ENCODE measurements at places on chromosomes 16 and 17. TPM values are rescaled to one million over a fixed set of nuclear protein-coding genes. Genes with fewer than 3 reads are reported as not detected.

The ARL4D gene
- total RNA-seq: 100 TPM

The NUPR1 gene
- total RNA-seq: not detected

The KRTAP2-2 gene
- not detected for total RNA-seq

The GPR142 gene
- total RNA-seq: 20.7 TPM

The CPHXL2 gene
- not detected for total RNA-seq

The GUCY2D gene
- total RNA-seq: not detected

The CBFA2T3 gene
- total RNA-seq: 126 TPM

The LMF1 gene
- 17.4 TPM for total RNA-seq

The RRAD gene
- 1.1 TPM for total RNA-seq

The ABCA6 gene
- 1.6 TPM for total RNA-seq

The KRT9 gene
- not detected for total RNA-seq

The RDM1 gene
- total RNA-seq: not detected

The TMEM88 gene
- total RNA-seq: 23.7 TPM

The BBS2 gene
- total RNA-seq: 40.7 TPM

The QPRT gene
- total RNA-seq: 34.7 TPM

The CIBAR2 gene
- not detected for total RNA-seq

The OTOP2 gene
- not detected for total RNA-seq

The NGFR gene
- total RNA-seq: 131 TPM

The SAMD14 gene
- total RNA-seq: 95.0 TPM

The FOXN1 gene
- total RNA-seq: not detected

The SLC47A2 gene
- total RNA-seq: not detected

The NUTF2 gene
- 196 TPM for total RNA-seq

The CDH8 gene
- 5.5 TPM for total RNA-seq

The DHX58 gene
- total RNA-seq: 0.42 TPM

The LHX1 gene
- 2.6 TPM for total RNA-seq

The KRTAP9-4 gene
- total RNA-seq: not detected

The CETP gene
- not detected for total RNA-seq

The CCP110 gene
- total RNA-seq: 19.7 TPM

The GLG1 gene
- total RNA-seq: 143 TPM

The TMEM100 gene
- total RNA-seq: 1.4 TPM

The ZFHX3 gene
- total RNA-seq: 6.8 TPM

The KCNG4 gene
- total RNA-seq: not detected

The SNAI3 gene
- total RNA-seq: not detected

The LRRC36 gene
- not detected for total RNA-seq

The TEKT5 gene
- total RNA-seq: not detected

The SLC12A3 gene
- not detected for total RNA-seq

The FAM20A gene
- total RNA-seq: 0.37 TPM
